CD4-positive, alpha-beta T cell treated with Interleukin-2 at 100 ng/mL for 4 hours (primary cell): ENCODE measurements at places on chromosomes 6 and 20.

- no peak for DNase-seq
Observed at GRCh38 chr6:44203955-44204354, 12.8 kb upstream of the MYMX start.

- DNase-seq, result no peak
Observed at GRCh38 chr6:124330197-124330596, 526.5 kb downstream of the NKAIN2 start.

- DNase-seq, result no peak
Observed at GRCh38 chr6:116512111-116512559, 696 bp downstream of the CALHM5 start.

DNA sequence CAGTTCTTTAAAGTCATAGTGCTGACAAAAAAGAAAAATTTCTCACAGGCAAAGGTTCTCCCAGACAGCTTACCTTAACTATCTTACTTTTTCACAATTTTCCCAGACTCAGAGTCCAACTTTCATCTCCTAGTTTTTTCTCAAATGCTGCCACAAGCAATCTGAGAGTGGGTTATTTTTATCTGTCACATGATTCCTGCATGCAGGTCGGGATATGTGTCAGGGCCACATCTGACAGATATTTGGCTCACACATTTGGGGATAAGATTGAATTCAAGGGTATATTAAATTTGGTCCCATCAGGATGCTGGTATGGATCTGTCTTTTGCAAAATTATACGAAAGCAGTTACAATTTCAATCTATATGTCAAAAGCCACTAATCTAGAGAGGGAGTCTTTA is 50.1 kb upstream of the SMIM29 start:
- no peak for DNase-seq

- no peak for DNase-seq
Observed at GRCh38 chr6:110414669-110415068, 706 bp downstream of the DDO start.
